ENCODE measurements at places on chromosomes 2 and 18.

DNA sequence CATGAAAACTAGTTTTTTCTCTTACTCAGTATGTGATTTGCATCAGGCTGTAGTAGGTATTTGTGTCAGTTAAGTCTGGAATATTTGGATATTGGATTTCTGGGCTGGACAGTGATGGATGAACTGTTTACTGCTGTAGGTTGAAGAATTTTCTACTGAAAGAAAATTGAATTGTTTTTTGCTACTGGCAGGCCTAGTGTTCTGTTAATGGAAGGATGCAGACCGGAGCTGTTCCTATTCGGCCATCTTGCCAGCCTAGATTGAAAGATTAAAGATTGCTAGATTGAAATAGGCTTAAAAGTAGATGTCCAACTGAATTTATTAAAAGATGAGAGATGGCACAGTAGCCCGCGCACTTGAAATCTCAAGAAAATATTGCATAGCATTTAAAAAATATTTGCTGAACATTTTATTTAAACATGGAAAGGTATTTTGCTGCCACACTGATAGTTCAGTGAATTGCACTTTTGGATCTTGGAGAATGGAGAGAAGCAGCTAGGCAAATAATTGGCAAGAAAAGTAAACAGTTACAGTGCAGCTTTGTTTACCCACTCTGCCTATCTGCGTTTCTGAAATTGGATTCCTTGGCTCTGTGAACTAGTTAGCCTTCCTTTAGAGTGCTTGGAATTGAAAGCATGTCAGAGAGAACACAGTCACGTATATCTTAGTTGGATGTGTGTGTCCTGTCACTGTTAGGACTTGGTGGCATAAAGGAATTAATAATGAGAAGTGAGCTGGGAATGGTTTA is 54.1 kb downstream of the EPB41L5 start:
- no peak for DNase-seq

- DNase-seq, result no peak
Observed at GRCh38 chr2:6445156-6445555, 420.6 kb downstream of the CMPK2 start.

DNA sequence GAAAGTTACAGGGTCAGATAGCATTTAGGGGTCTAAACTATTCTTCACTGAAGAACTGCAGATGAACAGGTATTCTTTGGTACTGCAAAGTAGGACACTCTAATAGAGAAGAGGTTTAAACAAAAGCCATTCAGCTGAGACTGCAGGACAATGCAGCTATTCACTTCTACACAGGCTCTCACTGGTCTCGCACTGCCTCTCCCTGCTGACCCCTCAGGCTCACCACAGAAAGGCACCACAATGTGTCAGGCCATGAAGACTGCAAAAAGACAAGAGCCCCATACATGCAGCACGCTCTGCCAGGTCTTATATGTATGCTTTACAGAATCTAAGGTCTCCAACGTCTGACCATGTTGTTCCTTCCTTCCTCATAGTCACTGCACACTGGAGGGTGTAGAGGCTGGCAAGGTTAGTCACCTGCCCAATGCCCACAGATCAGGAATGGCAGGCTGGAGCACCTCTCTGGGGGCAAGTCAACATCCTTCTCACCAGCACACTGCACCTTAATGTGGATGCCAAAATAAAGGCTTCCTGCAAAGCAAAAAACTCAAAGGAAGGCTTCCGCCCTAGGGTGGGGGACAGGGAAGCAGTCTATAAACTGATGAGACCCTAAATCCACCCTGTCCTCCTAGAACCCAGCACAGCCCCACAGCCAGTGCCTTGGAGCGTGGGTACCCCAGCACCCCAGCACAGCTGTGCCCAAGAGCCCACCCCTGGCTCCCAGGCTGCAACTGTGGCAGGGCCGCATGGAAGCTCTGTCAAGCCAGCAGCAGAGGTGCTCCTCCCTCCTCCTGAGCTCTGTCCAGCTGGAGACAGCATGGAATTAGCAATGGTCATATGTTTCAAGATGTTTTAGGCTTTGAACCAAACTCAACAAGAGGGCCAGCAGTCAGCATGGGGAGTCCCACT is 10.7 kb upstream of the RNU4ATAC start:
- DNase-seq, result no peak

DNA sequence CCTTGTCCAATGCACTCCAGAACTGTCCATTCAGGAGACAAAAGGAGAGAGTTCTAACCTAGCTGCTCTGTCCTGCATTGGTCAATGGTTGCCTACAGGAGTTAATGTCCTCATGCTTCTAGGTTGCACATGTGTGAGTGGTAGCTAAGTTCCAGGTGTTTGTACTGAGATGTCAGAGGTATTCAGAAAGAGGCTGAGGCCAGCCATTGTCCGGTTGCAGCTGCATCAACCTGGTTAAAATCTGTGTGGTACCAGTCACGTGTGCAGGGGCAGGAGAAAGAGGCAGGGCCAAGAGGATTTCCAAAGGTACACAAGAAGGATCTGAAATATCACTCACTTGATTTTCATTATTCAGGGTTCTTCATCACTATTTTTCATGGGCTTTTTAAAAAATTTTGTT is 70.8 kb downstream of the DTNA start:
- no peak for DNase-seq

GRCh38 chr2:30678410-30679137 is 128.7 kb downstream of the CAPN13 start:
- no peak for DNase-seq

DNA sequence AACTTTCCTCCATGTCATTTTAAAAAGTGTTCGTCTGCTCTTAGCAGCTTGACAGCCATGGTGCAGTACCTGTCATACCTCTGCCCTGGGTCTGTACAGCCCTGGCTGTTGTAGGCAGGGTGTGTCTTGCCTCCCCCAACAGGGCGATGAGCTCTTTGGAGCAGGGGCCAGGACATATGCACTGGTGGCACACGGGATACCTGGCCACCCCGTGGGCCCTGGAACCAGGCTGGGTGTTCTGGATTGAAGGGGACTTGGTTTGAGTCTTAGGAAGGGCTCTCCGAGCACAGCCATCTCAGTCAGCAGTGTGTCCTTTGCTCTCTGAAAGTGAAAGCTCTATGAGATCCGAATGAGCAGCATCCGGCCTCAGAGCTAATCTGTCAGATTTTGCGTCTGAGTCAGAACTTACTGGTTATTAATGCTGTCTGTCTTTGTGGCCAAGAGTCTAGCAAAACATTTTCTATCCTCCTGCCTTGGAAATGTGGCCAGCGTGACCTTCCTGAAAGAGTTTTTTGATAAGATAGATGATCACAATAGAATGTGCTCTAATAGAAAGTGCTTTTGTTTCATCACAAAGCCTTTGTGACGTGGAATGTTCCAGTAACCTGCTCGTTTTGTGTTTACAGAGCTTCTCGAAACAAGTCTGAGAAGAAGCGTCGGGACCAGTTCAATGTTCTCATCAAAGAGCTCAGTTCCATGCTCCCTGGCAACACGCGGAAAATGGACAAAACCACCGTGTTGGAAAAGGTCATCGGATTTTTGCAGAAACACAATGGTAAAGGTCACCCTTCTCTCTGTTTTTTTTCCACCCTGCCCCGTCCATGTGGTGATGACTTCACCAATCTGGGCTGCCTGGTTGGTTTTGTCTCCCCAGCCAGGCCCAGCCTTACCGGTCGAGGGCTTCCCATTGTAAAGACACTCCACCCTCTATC is 77.3 kb upstream of the RPL31 start:
- DNase-seq, result peak; percentile 56

GRCh38 chr2:180319586-180320405 is 312.7 kb upstream of the CWC22 start:
- DNase-seq, result no peak

DNA sequence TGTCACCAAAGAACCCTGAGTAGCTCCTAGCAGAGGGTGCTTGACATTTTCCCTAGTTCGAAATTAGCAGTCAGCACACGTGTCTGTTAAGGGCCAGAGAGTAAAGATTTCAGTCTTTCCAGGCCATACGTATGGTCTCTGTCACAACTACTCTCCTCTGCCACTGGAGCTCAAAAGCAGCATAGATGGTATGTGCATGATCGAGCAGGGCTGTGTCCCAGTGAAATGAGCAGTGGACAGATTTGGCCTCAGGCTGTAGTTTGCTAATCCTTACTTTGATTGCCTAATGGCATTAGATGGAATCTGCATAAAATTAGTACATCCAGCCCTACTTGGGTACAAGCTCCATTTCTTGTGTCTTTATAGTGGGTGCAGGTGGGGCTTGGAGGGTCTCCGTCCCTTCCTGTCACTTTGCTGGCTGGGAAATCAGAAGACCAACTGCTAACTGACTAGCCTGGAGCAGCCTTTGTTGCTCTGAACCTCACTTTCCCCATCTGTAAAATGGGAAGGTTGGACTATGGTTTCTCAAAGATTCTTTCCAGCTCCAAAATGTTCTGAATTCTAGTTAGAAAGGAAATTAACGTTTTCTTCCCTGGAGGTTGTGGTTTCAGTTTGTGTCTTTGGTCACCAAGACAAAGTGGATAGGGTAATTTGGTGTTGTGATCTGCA is 108.5 kb downstream of the GLI2 start:
- no peak for DNase-seq

- DNase-seq, result no peak
Observed at GRCh38 chr2:40809156-40809555, 357.3 kb upstream of the SLC8A1 start.
